ENCODE measurements at places on chromosomes 11 and 22.
A peak's percentile ranks its signal among the peaks of the same experiment; 100 is the strongest.

DNA sequence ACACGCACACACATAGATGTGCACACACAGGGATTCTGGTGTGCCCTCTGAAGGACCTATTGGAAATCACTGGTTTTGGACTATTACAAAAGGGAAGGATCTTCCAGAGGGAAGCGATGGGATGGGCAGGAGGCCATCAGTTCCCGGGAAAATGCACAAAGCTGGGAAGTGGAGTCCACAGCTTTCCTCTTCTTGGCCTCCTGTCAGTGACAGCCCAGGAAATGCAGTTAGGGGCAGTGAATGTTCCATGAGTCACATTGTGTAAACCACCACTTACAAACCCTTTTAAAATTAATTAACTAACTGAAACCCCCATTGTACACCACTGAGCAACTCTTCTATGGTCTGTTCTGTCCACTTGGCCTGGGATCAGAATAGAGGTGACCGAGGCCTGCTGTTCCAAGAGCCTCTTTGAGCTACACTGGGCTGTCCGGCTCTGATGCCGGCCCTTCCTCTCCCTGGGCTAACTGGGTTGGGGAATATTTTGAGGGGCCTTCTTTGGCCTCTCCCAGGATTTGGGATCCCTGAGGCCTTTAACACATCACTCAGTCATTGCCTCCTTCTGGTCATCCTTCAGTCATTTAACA, 137.7 kb downstream of the FEZ1 start:
- DNase-seq: no peak

DNA sequence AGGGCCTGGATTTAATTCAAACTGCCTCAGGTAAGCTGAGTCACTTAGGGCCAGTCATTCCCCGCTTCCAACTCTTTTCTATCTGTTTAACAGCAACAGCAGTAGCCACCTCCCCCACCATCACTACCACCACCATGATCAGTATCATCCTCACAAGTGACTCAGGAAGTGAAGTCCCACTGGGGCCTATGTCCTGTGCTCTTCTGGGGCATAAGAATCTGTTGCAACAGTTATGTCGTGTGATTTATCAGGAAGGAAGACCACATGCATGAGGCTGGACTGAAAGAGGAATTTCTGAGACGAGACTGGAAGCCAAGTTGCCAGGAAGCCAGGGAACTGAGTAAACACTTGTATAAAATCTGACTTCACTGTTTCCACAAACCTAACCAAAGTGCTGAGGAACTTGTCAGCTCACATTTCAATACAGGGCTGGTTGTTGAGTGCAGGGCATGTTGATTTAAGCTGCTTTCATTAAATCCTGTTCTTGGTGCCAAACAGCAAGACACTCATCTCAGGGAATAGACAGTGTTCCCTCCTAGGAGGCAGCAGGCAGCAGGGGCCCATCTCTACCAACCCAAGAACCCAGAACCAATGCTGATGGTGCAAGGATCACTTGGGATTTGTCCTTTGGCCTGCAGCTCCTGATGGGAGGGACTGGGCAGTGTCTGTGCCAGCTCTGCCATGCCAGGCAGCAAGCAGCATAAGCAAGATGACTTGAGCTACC, 226.7 kb upstream of the NARS2 start:
- no peak for DNase-seq

GRCh38 chr11:111309215-111309915, 11.0 kb downstream of the POU2AF3 start:
- DNase-seq: no peak

GRCh38 chr11:61468002-61468401, 38.1 kb downstream of the SDHAF2 start:
- peak; percentile 64 for DNase-seq

- DNase-seq: no peak
Measured at GRCh38 chr11:110123003-110123402, 29.8 kb downstream of the ZC3H12C start.

DNA sequence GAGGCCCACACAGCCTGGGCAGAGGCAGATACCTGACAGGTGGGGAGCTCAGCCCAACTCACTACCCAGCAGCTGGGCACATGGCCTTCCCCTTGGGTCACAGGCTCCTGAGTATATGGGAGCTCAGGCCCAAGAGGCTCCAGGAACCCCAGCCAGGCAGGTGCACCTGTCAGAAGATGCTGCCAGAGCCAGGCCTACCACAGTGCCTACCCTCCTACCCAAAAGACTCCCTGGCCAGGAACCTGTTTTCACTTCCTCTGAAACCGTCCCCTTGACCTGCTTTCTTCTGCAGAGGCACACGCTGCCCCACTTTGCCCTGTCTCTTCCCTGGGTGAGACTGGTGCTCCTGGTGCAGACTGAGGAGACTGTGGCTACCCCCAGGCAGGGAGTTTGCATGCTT, 2.9 kb downstream of the CHID1 start:
- DNase-seq: no peak

DNA sequence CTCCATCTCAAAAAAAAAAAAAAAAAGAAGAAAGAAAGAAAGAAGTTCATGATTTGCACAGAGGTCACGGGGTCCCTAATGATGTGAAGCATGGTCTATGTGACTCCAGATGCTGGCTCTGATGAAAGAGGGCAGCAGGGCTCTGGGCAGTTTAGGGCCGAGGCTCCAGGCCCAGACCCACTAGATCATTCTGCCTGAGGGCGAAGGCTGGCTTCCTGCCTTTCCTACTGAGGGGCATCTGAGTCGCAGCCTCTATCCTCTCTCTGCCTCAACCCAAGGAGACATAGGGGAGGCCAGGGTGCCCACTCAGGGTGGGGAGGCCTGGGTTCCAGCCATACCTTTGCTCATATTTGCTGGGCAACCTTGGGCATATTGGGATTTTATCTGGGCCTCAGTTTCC, 4.8 kb downstream of the SLC35E4 start:
- no peak for DNase-seq

- no peak for DNase-seq
Measured at GRCh38 chr11:125155100-125155444, 9.5 kb upstream of the PKNOX2 start.

DNA sequence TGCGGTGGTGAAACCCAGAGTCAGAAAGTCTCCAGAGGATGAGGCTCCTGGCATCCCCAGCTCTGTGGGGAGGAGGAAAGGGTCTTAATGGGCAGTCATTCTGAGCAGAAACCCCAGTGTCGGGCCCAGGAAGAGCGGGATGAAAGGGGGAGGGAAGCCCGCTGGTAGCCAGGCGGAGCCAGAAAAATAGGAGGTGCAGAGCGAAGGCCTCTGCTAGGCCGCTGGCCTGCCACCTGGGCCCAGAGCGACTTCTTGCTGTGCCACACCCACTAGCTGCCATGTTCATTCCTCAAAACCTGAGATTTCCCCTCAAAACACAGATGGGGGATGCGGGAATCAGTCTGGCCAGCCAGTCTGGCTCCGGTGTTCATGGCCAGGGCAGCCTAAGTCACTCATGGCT, 650 bp upstream of the POU2AF3 start:
- DNase-seq: no peak

GRCh38 chr22:41823797-41824196, 9.1 kb upstream of the SREBF2 start:
- no peak for DNase-seq

DNA sequence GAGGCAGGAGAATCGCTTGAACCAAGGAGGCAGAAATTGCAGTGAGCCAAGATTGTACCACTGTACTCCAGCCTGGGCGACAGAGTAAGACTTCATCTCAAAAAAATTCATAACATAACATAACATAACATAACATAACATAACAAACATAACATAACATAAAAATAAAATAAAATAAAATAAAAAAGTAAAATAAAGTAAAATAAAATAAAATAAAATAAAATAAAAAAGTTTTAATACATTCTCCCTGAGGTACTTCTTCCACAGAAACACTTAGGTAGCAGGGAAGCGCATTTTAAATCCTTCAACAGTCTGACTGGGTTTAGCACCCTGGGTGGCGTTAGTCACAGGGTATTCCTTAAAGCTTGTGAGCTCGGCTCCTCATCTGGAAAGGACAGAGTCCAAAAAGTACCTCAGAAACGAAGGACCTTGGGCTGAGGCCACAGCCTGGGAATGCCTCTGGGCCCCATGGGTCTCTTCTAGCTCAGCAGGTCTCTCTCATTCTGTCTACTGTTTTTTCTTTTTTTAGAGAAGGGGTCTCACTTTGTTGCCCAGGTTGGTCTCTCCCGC, 41.7 kb downstream of the MICAL3 start:
- DNase-seq: no peak

GRCh38 chr11:36357831-36358230, 61.7 kb downstream of the PRR5L start:
- DNase-seq: no peak

- no peak for DNase-seq
Measured at GRCh38 chr11:130278745-130279144, 36.0 kb downstream of the ZBTB44 start.

DNA sequence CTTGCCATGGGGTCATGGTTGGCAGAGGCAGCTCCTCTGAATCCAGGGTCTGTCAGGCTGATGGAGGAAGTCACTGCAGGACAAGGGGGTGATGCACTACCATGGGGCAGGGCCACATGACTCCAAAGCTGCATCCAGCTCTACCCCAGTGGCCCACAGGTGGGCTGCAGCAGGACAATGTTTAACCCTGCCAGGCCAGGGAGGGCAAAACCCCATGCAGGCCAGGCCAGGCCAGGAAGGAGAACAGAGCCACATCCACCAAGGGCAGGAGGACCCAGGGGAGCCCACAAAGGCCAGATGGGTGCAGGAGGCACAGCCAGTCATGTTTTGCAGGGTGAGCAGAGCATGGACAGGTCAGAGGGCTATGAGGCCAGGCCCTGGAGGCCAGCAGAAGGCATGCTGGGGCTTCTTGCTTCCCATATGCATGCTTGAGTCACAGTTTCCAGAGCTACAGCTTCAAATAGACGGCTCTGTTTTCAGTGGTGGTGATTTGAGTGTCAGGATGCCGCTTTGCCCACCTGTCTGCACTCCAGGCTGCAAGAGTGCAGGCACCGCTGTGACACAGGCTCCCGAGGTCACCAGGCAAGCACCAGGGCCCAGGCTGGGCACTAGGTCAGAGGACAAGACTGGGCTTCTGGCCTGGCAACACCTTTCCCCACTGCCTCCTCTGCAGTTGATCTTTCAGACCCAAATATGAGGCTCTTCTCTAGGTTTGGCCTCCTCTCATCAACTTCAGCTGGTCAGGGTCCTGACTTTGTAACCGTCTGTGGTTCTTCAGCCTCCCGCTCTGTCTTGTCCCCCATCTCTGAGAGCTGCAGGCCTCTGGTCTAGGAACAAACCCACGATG, 22.9 kb downstream of the RSPH14 start:
- DNase-seq: no peak

- no peak for DNase-seq
Measured at GRCh38 chr11:88354912-88355311, 17.4 kb upstream of the CTSC start.

DNA sequence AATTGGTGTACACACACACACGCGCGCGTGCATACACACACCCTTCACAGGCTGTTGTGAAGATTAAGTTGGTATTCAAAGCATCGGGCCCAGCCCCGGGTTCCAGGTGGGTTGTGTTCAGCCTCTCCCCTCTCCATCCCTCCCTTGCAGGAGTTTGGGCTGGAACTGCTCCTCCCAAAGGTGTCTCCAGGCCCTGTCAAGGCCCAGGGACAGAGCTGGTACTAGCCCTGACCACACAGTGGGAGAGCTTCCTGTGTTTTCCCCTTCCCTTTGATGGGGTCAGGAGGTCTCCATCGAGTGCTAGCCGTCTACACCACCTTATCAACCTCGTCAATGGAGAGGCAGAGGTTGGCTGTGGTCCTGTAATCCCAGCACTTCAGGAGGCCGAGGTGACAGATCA, 36.5 kb upstream of the CSNK1E start:
- DNase-seq: no peak

DNA sequence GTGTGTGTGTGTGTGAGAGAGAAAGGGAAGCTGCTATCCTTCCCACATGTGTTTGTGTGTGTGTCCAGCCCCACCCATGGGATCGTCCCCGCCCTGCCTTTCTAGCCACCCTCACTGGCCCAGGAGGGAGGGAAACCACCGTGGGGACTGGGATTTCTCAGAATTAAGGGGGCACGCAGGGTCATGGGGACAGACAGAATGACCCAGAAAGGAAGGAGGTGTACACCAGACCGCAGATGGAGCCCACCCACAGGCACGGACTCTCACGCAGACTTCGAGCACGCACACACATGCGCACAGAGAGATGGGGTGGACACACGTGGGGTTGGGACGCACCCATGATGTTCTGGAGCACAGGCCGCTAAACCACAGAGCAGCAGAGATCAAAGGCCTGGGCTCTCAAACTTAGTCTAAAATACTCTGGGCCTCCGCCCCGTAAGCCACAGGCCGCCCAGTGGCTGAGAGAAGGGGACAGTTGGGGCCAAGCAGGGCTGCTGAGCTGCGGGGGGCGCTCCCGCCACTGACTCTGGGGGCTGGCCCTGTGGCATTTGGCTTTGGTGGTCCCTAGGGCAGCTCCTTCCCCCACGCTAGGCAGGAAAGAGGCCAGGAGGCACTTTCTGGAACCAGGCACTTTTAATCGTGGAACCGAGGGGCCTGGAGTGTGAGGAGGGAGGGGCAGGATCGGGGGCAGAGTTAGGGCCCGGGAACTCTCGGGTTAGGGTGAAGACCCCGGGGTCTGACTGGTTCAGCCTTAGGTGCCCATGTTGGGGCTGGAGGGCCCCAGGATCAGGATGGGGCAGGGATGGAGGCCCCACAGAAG, 1.5 kb downstream of the IFITM5 start:
- peak; percentile 63 for DNase-seq

- no peak for DNase-seq
Measured at GRCh38 chr22:29985912-29986311, 94.4 kb upstream of the HORMAD2 start.

GRCh38 chr11:20157728-20158127, 2.5 kb downstream of the DBX1 start:
- no peak for DNase-seq

DNA sequence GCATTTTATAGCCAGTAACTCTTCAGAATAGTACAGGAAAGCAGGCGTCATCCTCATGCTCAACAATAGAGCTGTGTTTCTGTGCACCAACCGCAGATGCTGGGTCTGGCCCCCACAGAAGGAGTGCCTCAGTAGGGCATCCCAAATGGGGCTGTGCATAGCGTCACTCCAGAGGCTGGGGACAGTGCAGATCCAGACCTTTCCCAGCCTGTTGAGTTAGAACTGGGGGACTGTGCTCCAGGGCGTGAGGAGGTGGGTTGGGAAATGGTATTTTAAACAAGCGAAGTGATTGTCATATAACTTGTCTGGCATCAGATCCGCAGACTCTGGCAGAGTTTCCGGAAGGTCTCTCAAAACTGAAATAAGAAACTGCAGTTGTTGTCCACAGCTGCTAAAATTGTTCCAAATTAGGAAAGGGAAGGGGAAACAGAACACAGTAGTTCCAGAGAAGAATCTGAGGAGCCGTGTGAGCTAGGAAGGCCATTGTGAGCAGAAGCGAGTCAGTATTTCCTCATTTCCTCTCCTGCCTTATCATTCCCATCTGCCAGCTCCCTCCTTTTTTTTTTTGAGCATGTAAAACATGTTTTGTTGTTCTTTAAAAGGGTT, 52.2 kb downstream of the JAM3 start:
- peak; percentile 33 for DNase-seq

GRCh38 chr11:125378083-125378482, 118.0 kb downstream of the FEZ1 start:
- no peak for DNase-seq
